LNCaP clone FGC (cell line): ENCODE measurements at places on chromosomes 3 and 15.

DNA sequence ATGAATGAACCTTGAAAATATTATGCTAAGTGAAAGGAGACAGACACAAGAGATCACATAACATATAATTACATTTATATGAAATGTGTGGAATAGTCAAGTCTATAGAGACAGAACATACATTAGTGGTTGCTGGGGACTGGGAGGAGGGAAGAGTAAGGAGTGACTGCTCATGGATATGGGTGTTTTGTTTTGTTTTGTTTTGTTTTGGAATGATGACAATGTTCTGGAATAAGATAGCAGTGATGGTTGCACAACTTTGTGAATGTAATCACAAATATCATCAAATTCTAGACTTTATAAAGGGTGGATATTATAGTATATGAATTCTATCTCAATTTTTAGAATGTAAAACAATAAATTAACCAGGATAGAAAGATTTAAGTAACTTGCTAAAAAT lies 57.4 kb upstream of the PHLDB2 start:
- no peak for DNase-seq

DNA sequence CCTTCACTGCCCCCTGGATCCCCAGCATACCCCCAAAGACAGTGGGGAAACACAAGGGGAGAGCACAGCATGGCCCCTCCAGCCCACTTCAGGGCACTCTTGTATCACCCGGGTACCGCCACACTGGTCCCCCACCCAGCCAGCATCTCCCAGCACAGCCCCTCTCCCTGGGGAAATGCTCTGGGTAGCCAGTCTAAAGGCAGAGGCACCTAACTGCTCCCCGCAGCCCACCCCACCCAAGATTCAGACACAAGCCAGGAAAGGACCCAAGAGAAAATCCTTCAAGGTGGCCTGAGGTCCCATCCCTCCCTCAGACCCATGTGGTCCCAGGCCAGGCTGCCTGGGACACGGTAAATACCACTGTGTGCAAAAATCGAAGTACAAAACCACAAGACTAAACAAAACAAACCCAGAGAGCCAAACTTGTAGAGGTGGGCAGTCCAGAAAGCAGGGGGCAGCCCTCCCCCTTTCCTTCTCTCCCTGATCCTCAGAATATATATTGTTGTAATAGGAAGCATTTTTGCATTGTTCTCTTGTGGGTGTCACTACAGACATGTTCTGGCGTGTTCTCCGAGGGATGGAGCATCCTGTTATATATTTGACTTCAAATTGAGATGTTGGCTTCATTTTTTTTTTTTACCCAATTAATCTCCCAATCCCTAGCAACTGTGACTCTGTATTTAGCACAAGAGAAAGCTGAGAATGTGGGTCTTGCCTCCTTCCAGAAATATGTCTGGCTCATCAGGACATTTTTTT lies 51.7 kb downstream of the GRIP2 start:
- no peak for DNase-seq

DNA sequence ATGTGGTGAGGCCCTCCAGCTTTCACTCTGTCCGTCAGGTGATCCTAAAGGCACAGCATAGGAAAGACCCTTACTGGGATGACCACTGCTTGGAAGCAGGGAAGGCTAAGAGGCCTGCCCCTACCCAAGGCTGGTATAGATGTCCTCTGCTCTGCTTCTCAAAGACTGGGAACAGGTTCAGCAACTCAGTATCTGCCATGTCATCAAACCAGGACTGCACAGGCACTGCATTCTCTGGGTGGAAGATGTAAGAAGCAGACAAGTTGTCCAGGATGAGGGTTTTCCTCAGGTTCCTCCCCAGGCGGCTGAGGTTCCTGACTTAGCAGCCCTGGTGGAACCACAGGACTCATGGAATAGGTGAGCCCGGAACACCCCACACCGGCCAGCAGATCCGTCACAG lies 4.7 kb downstream of the FAM98B start:
- no peak for DNase-seq

GRCh38 chr15:67914537-67915460 lies 75.0 kb upstream of the RNU6-1 start:
- DNase-seq = peak; percentile 62

- peak; percentile 13 for DNase-seq
Measured at GRCh38 chr3:139797724-139798343, 120.1 kb upstream of the NMNAT3 start.

DNA sequence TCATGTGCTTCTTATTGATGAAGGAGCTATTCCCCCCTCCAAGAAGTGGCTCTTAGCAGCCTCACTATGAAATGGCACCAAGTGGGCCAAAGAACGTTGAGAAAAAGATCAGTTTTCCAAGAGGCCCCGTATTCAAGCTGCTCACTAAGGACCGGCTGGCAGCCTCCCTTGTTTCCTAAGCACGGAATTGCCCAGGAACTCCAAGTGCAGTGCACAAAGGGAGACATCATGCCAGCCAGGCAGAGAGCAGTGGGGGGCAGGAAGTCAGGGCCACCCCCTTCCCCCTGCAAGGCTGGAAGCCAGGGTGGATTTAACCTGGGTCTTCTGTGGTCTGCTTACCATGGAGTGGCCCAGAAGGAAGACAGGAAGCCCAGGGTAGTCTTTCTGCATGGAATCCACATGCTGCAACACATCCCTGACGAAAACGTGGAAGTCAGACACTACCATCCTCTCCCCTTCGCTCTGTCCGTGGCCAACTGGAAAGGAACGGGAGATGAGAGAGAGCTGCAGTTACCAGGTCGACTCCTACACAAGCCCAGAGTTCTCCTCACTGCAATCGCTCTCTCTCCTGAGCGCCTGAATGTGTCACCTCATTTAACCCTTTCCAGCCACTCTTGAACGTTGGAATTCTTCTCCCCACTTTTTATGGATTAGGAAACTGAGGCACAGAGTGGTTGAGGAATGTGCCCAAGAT lies 49.5 kb downstream of the ABTB1 start:
- DNase-seq = no peak

- no peak for DNase-seq
Measured at GRCh38 chr15:62617741-62618140, 424.8 kb upstream of the TPM1 start.

DNA sequence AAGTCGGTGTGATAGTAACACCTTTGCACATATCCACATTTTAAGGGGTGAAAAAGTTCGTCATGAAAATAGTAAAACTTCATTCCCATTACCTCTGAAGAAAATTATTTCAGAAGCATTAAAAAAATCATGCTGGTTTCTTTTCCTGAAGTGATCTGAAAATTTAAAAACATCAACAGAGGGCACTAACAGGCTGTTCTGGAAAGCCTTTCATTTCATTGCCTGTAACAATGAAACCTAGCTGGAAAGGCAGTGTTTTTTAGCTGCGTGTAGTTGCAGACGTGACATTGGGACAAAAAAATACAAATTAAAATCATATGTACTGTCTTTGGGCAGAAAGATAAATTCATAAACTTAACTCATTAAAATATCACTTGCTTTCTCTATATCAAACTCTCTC lies 993.8 kb downstream of the GBE1 start:
- DNase-seq = no peak

DNA sequence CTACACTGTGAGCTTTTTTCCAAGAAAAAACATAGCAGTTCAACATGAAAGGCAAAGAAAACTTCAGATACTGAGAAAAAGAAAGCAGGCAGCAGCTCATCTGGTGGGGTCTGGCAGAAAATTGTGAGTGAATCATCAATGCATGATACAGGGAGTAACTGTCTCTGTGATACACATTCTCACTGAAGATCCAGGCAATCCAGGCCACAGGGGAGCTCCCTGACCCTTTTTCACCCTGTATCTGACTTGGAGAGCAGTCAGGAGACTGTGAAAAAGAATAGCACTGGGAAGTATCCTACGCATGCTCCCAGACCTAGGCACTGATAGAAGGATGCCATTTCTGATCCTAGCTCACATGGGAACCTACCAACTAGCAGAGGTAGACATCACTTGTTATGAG lies 269.8 kb downstream of the MBNL1 start:
- no peak for DNase-seq

DNA sequence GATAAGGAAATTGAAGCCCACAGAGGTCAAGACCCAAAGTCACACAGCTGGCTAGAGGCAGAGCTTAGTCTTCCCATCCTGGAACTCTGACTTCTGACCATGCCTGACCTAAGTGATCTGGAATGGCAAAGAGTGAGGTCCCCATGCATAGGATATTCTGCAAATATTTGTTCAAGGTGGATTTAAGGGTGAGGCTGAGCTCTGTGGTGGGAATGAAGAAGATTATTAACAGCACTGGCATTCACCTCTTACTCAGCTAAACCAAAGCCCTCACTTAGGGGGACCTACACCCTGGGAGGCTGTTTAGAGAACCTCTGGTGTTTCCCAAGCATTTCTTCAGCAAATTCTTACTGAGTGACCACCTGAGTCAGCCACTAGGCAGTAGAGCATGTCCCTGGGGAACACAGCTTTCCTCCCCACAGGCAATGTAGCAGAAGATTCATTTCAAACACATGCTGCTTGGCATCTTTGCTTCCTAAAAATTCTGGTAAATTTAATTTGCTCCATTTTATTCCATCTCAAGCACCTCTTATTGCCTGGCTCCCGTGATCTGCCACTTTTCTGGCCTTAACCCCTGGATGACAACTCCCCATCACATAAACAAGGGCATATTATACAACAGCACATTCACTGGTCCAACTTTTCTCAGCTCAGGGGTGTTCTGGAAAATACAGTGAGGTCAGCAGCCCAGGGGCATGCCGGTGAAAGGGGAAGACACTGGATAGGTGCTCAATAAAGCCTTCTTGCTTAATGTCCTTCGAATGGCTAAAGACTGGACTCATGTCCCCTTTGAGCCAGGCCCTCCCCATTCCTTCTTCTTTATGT lies 176.0 kb downstream of the ABHD5 start:
- DNase-seq = no peak

- DNase-seq = no peak
Measured at GRCh38 chr3:123361071-123361470, 87.8 kb downstream of the ADCY5 start.

DNA sequence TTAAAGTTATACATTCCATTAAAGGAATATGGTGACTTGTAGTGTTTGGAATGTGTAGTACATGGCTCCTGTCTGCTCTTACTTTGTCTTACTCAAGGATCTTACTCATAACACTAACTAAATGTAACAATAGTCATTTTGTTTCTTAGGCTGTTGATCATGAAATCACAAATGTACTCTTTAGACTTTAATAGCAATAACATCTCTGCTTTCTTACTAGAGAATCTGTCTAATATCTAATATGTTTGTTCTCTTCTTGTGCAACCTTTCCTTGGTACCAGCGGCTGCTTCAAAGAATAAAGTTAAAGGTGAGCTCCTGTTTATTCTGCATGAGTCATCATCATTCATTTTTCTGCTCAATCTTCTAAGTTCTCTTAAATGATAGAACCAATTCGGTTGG lies 767.5 kb downstream of the CADM2 start:
- no peak for DNase-seq

GRCh38 chr15:35705030-35705883 lies 159.3 kb upstream of the DPH6 start:
- DNase-seq = no peak

- no peak for DNase-seq
Measured at GRCh38 chr15:46127361-46127874, 492.6 kb downstream of the SQOR start.

GRCh38 chr15:35290301-35290721 lies 205.2 kb upstream of the NANOGP8 start:
- no peak for DNase-seq

GRCh38 chr15:27210176-27210575 lies 239.2 kb downstream of the GABRG3 start:
- DNase-seq = no peak

- DNase-seq = no peak
Measured at GRCh38 chr3:189838291-189838690, 207.1 kb downstream of the TP63 start.

GRCh38 chr15:40949756-40950207 lies 3.5 kb upstream of the CHAC1 start:
- no peak for DNase-seq

DNA sequence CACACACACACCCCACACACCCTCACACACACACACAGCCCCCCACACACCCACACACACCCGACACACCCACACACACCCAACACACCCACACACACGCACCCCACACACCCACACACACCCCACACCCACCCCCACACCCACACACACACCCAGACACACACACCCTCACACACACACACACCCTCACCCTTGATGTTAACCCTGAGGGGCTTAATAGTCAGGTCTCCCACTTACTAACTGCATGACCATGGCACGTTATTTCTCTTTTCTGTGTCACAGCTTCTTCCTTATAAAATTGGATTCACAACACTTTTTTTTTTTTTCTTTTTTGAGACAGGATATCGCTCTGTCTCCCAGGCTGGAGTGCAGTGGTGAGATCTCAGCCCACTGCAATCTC lies 2.8 kb downstream of the GRM2 start:
- no peak for DNase-seq

DNA sequence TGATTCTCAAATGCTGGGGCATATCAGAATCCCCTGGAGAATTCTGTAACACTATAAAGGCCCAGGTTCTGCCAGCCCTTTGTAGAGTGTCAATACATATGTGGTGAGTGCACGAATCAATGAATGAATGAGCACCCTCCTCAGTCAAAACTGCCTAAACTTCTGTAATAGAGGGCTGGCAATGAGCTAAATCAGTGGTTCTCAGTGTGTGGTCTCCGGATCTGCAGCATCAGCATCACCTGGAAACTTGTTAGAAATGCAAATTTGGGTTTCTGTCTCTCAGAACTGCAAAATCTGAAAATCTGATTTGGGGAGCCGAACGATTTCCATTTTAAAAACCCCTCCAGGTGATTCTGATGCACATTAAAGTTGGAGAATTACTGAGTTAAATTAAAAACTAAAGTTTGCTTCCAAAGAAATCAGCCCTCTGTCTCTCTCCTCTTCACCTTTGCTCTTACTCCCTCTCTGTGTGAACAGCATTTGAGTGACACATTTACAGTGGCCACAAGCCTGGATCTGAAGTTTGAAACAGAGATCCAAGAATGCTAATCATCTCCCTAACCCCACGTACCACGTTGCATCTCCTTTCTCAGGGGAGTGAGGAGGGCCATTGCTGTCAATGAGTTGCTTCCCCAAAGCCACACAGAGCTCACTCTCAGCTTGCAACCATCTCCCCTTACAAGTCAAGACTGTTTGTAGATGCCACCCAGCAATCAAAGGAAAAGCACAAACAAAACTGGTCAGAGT lies 109.5 kb downstream of the STAC start:
- DNase-seq = no peak
